ENCODE measurements at places on chromosomes 6 and 20.

GRCh38 chr6:127288705-127289104 is 22.0 kb downstream of the RNF146 start:
- DNase-seq, result no peak

- DNase-seq, result no peak
These were observed 152.8 kb downstream of the GRM4 start for GRCh38 chr6:33993091-33993490.

DNA sequence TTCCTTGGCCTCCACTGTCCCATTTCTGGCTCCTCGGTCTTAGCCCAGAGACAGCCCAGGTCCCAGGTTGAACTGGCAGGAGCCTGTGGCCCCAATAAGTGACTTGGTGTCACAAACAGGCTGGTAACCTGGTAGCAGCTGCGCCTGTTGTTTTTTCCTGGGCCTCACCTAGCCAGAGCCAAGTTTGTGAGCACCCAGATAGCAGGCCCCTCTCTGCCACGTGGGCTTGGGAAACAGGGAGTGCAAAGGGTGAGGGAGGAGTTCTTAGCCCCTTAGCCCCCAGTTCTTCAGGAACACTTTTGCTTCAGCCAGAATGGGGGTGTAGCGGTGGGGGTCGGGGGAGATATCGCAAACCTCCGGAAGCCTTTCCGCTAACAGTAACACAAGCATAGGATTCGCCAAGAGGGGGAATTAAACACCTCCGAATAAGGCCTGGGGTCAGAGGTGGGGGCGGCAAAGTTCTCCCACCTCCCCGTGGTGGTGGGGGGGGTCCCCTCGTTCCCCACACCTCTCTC is 760 bp downstream of the C6orf132 start:
- DNase-seq, result no peak

DNA sequence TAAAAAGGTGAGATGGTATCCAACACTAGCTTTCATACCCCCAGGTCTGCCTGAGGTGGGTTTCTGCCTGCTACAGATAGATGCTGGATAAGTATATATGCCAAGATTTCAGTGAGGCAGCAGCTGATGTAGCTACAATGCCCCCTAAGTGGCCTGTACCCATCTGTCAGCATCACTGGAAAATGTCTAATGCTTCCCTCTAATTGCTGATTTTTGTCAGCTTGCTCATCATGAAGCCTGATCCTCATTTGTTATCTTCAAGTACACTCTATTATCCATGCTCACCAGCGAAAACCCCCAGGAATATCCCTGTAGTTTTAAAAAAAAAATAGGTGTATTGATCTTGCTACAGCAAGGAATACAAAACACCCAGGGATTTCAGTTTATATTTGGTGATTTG is 32.2 kb downstream of the OPRM1 start:
- no peak for DNase-seq

GRCh38 chr6:123547216-123547978 is 89.4 kb downstream of the TRDN start:
- DNase-seq, result no peak

DNA sequence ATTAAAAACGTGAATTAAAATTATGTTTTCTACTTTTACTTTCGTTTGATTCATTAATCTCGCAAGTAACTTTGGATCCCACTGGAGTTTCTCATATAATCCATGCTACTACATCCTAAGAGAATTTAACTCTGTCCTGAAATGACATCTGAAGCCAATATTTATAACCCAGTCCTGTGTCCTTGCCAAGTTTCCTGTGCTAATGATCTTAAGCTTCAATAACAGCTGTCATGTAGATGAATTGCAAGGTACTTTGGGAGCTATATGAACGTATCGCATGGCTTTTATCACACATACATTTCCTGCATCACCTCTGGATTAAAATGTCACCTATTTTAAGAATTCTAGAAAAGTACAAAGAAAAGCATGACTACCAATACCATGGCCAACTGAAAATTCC is 833.8 kb upstream of the CITED2 start:
- no peak for DNase-seq

DNA sequence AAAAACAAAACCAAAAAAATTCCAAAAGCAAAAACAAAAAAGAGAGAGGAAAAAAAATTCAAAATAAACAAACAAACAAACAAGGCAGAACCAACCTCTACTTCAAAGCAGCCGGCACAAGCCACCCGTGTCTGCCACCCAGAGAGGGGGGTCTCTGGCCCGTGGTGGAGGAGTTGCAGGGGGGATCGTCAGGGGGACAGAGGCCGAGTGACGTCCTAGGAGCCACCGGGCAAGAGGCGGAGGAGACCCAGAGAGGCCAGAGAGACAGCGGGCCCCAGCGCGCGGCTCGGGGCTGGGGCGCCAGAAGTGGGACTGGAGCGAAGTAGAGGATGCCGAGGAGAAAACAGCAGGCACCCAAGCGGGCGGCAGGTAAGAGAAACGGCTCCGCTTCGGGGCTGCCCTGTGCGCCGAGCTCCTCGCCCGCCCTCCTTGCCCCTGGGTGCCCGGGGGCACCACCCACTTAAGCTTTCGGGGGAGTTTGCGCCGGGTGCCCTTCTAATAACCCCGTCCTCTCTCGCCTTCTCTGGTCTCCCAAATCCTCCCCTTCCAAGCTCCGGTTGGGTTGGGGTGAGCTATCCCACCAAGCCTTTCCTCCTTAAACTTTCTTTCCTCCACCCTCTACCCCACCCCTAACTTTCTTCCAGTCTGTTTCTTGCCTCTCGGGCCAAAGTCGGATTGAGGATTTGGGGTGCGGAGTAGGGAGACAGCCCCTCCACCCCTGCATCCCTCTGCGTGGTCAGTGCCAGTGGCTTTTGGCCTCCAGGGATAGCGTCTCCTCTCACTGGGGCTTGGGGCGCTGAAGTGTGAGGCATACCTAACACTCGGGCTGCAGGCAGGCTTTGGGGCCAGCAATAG is 1.0 kb downstream of the TSHZ2 start:
- no peak for DNase-seq

DNA sequence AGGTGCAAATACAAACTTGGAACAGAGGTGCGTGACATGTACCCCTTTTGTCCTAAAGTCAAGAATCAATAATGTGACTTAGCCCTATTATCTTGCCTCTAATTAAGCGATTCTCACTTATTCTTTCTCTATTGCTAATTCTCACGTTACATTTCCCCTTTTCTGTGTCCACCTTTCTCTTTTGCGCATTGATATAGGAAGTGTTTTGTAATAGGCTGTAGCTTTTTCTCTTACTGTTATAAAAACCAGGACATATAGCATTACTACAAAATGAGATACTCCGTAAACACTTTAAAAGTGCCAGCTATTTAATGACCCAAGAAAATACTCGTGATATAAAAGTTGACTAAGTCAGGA is 669 bp upstream of the TMEM30A start:
- DNase-seq, result no peak

DNA sequence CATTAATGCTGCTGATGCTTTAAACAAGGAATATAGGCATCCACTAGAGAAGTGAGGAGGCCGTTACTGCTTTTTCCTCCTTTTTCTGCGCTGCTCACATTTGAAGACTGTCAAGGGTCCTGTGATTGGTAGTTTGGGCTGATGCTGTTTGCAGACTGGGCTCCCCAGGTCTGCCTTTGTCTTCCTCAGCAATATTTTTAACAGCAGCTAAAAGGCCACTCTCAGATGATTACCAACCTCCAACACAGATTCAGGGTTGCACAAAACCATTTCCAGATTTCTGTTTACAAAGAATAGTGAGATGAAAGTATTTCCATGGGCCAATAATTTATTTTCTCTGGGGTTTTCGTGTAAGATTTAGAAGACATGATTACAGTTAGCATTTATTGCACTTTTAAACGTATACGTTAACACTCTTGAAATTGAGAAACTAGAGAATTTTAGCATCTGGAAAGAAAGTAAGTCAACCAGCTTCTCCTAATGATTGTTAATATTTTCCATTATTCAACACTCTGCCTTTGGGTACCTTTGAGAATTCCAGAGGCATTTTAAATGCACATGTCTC is 475.3 kb upstream of the SOX4 start:
- no peak for DNase-seq

DNA sequence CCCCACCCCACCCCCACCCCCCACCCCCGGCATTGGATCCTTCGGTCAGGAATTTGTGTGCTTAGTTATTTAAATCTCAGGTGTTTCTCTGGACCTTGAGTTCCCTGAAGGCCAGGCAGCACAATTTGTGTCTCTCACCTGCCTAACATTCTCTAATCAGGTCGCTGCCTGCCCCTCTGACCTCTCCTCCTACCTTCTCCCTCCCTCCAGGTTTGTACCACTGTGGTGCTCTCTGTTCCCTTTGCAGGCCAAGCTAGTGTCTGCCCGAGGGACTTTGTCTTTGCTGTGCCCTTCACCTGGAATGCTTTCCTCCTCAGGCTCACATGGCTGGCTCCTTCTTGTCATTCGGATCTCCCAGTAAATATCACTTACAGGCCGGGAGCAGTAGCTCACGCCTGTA is 131.4 kb upstream of the SLC2A12 start:
- no peak for DNase-seq

- DNase-seq, result no peak
These were observed 369.0 kb downstream of the THBS2 start for GRCh38 chr6:168884646-168885086.

GRCh38 chr6:148441454-148441911 is 98.8 kb downstream of the SASH1 start:
- no peak for DNase-seq

- no peak for DNase-seq
These were observed 25.8 kb downstream of the SMLR1 start for GRCh38 chr6:130852844-130853554.
